CD4-positive, alpha-beta T cell treated with Interleukin-10 for 1 hour (primary cell): ENCODE measurements at places on chromosomes 7 and 10.

GRCh38 chr10:36608866-36609265 lies 516.5 kb upstream of the ANKRD30A start:
- no peak for DNase-seq

GRCh38 chr10:112913661-112914287 lies 36.3 kb upstream of the TCF7L2 start:
- DNase-seq = no peak

- DNase-seq = no peak
Measured at GRCh38 chr7:19016140-19016539, 101.3 kb downstream of the TWIST1 start.

DNA sequence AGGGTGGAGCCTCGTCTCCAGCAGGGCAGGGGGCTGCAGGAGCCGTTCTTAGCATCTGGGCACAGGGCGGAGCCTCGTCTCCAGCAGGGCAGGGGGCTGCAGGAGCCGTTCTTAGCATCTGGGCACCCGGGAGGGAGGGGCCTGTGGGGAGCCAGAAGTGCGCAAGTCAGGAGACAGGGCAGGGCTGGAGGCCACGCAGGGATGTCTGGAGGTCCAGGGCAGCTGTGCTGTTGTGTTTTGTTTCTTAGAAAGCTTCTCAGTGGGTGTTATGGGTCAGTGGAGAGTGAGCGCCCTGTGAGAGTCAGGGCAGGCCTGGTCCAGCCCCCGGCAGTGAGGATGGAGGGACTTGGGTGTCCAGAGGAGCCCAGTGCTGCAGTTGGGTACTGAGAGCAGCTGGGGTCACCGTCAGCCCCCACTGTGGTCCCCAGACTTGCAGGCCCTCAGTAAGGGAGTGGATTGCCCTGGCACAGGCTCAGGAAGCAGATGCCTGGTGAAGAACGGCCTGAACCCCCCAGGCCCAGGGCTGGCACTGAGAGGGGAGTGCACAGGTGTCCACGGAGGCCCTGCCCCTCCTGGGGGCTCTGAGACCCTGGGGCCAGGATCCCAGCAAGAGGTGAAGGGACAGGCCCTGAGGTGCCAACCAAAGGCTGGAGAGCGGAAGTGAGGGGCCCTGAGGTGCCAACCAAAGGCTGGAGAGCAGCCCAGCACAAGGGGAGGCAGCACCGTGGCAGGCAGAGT lies 29.8 kb downstream of the FAM20C start:
- DNase-seq = no peak

DNA sequence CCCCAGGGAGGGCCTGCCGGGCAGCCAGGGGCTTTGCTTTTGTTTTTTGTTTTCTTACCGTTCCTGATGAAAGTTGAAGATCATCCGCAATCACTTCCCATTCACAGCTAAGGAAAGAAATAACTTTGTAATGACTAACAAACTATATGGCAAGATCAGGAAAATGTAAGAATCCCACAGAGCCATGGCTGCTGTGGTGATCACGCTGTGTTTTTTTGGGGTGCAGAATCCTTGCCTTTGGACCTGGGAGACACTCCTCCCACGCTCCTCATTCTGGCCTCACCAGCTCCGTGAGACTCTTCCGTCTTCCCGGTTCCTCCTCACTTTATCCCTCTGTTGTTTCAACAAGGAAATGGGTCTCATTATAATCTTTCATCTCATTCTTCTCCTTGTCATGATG lies 443.0 kb upstream of the MGMT start:
- DNase-seq = no peak

GRCh38 chr7:4131063-4131462 lies 551.0 kb upstream of the FOXK1 start:
- DNase-seq = no peak

- no peak for DNase-seq
Measured at GRCh38 chr7:90961037-90961725, 303.1 kb upstream of the FZD1 start.

DNA sequence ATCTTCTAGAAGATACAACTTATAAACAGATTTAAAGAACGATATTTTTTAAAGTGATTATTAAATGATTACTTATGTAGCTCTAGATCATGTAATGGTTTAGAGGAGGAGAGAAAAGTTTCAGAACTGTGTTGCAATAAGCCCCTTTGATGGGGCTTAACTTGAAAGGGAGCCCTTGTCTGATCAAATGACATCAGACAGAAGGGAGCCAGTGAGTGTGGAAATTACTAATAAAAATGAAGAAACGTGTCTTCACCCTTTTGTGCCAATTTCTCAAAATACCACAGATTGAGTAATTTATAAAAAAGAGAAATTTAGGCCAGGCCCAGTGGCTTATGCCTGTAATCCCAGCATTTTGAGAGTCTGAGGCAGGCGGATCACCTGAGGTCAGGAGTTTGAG lies 318.2 kb downstream of the EXOC4 start:
- DNase-seq = no peak

GRCh38 chr7:158396982-158397862 lies 190.4 kb downstream of the PTPRN2 start:
- no peak for DNase-seq

- no peak for DNase-seq
Measured at GRCh38 chr10:1029838-1030237, 4.2 kb upstream of the IDI2 start.

- no peak for DNase-seq
Measured at GRCh38 chr10:21068026-21068656, 171.0 kb upstream of the NEBL start.

DNA sequence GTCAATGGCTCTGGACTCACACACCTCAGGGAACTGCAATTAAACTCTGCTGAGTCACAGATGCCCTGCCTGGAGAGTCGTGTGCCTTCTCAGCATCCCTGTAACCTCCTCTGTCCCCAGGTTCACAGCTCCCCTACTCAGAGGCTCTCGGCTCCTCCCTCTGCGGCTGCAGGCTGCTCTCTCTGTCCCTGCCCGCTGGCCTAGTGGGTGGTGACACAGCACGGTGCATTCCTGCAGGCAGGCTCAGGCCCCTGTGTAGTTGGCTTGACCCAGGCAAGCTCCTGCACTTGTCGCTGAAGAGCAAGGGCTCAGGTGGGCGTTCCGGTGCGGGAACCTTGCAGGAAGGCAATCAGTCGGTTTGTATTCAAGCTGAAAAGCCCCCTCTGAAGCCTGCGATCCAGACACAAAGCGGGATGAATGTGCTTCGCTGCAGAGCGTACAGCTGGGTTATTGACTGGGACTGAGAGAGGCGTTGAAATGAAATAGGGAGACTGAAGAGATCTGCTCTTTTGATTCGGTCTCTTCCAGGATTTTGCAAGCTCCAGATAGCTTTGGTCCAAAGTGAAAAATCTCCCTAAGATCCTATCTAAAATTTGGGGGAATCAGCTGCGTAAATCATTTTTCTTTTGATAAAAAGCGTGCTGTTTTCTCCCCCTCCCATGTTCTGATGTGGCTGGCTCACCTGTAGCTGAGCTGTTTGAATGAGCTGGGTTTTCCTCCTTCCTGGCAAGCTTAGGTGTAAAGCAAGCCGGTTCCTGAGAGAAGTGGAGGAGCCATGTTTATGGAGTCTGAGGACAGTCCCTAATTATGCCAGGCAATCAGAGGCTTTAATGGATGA lies 208.7 kb upstream of the PHYHIPL start:
- DNase-seq = no peak

- DNase-seq = no peak
Measured at GRCh38 chr7:17230099-17230807, 68.2 kb upstream of the AHR start.

DNA sequence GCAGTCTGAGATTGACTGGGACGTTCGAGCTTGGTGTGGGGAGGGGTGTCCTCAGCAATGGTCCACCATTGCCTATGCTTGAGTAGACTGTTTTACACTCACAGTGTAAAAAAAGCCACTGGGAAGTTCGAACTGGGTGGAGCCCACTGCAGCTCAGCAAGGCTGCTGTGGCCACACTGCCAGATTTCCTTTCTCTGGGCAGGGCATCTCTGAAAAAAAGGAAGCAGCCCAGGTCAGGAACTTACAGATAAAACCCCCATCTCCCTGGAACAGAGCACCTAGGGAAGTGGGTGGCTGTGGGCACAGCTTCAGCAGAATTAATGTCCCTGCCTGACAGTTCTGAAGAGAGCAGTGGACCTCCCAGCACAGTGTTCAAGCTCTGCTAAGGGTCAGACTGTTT lies 80.3 kb downstream of the BICC1 start:
- peak; percentile 8 for DNase-seq

DNA sequence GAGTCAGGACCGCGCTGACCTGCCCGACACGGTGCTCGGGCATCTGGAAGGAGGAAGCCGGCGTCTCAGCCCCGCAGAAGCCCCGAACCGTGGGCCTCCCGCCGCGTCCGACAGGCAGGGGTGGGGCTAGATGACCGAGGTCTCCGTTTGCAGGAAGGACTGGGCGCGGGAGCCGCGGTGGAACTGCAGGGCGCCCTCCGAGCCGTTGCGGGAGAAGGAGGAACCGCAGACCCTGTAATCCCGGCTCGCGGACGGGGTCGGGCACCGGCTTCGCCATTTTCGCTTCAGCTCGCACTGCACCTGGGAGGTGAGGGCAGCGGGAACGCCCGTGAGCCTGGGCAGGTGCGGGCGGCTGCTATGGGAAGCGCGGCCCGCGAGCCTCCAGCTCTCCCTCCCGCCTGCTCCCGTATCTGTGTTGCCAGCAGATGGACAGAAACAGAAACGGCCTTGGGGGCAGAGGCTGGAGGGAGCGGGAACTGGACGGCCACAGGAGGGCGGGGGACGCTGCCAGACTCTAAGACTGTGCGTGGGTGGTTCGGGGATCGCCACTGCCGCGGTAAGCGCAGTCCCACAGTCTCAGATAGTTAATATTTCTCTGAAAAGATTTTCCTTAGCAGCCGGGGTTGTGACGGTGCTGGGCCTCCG lies 114.1 kb downstream of the VIPR2 start:
- DNase-seq = no peak

GRCh38 chr10:72277340-72277995 lies 3.7 kb downstream of the DDIT4 start:
- no peak for DNase-seq

- no peak for DNase-seq
Measured at GRCh38 chr7:135514856-135515255, 5.0 kb upstream of the CNOT4 start.

DNA sequence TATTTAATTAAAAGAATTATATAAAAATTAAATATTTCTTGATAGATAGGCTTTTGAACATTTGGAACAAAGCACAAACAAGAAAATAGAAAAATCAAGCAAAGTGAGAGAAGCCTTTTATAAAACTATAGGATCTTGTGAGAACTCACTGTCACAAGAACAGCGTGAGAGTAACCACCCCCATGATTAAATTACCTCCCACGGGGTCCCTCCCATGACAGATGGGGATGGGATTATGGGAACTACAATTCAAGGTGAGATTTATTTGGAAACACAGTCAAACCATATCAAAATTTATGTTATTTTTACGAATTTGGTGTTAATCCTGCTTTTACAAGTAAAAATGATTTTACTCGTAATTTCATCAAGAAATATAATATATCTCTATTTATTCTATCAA lies 1136.1 kb upstream of the POT1 start:
- no peak for DNase-seq

DNA sequence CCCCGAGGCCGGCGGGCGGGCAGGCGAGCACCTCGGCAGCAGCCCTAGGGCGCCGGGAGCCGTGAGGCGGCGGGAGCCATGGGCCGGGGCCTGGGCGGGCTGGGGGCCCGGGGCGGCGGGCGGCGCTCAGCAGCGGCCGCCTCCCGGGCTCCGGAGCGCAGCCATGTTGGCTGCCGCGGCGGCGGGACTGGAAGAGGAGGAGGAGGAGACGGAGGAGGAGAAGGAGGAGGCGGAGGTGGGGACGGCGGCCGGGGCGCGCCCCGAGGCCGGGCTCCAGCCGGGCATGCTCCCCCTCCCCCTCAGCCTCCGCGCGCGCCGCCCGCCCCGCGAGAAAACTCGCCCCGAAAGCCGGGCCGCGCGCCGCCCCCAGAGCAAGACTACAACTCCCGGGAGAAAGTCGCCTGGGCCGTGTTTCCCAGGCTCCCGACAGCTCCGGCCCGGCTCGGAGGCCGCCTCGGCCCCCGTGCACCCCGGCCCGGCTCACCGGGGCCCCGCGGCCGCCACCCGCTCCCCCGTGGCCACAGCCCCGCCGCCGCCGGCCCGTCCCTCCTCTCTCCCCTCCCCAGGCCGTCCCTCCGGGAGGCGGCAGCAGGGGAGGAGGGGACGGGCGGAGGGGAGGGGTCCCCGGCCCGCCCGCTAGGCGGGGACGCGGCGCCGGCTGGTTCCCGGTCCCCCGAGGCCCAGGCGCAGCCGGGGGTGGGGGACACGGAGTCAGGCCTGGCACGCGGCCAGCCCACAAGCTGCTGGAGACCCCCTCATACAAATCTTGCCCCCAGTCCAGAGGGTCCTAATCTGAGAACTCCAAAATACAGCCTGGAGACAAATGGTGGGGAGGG lies at the start of gene DLG5:
Gene DLG5 (minus strand): TSS at position 190 of the 836 bp plus-strand sequence. CDS start 235 bp downstream, outside the sequence.
- peak; percentile 29 for DNase-seq

DNA sequence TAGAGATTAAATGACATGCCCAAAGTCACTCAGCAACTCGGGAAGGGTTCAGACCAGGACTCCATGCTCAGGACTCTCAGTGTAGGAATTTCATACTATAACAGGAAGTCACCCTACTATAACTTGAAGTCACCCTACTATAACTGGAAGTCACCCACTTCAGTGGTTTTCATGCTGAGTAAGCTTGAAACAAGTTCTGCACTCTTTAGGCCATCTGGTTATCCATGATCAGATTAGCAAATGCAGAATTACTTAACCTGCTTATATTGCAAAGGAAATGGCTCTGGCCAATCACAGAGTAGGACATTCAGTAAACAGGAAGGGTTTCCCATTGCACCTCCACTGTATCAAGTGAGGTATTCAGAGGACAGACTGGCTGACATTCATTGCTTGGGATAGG lies 1240.4 kb downstream of the GATA3 start:
- no peak for DNase-seq

DNA sequence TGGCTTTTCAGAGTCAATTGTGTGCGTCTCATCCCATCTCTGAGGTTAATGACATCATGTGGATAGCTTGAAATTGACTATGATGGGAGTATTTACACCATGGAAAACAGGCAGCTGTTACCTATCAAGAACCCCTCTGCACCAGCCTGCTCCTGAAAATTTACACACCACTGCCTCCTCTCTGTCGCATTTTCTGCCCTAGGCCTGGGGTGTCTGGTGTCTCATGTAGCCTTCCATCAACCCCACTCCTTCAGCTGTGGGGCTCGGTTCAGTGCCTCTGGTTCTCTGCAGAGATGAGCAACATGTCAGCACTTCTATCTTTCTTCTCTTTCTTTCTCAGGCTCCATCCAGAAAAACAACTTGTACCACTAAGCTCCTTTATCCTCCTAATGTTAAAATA lies 600.5 kb downstream of the TYW1 start:
- DNase-seq = no peak

GRCh38 chr7:57772126-57772924 lies 322.3 kb downstream of the ZNF716 start:
- DNase-seq = no peak

DNA sequence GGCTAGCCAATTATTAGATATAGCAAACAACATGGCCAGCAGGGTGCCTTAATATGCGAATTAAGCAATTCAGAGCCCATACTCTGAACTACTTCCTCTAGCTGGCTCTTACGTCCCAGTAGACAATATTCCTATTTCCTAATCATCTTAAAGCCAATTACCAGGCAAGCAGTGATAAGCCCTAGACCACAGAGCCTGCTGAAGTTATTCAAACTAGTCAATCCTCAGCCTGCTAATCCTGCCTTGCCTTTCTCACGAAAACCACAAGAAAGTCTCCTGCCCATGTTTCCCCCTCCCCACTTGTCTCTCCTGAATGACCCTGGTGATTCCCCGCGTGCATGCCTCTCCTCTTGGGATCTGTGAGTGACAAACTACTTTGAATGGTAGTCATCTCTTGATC lies 86.8 kb upstream of the CACNA2D1 start:
- DNase-seq = no peak
